ENCODE measurements at places on chromosomes 3 and 15.
A peak's percentile ranks its signal among the peaks of the same experiment; 100 is the strongest.

GRCh38 chr3:124699686-124700396, 30.4 kb upstream of the UMPS start:
- no peak for DNase-seq

- DNase-seq: no peak
These were observed 6.8 kb upstream of the ADAMTS17 start for GRCh38 chr15:100348578-100348977.

- no peak for DNase-seq
These were observed 551.6 kb downstream of the ZIC1 start for GRCh38 chr3:147960786-147961185.

DNA sequence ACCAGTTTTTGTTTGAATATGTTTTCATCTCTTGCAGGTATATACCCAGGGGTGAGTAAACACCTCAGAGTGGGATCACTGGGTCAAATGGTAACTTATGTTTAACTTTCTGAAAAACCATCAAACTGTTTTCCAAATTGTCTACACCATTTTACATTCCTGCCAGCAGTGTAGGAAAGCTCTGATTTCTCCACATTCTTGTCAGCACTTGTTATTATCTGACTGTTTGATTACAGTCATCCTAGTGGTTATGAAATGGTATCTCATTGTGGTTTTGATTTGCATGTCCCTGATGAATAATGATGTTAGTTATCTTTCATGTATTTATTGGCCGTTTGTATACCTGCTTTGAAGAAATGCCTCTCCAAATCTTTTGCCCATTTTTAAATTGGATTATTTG, 13.8 kb downstream of the FSD2 start:
- DNase-seq: no peak

- peak; percentile 24 for DNase-seq
These were observed 80.8 kb downstream of the KCNH8 start for GRCh38 chr3:19229086-19229485.

- peak; percentile 70 for DNase-seq
These were observed 16.8 kb downstream of the RPUSD3 start for GRCh38 chr3:9826815-9827573.

GRCh38 chr3:102790747-102791325, 356.0 kb downstream of the ZPLD1 start:
- no peak for DNase-seq

GRCh38 chr15:69988541-69989225, 109.0 kb downstream of the TLE3 start:
- DNase-seq: no peak

DNA sequence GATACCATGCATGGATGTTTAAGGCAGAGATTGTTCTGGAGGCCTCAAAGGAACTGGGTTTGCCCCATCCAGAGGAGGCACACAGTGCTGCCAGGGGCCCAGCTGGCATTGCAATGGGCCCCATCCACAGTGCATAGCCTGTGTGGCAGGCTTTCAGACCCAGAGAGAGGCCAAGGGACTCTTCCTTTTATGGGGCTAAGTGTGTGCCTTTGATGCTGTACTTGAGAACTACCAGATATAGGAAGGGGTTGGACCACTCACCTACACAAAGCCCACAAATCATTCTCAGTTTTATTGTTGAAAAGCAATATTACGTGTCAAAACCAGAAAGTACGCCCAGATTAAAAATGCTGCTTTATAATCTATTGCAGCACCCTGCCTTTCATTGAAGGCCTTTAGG, 134.9 kb downstream of the EPHB1 start:
- DNase-seq: no peak

DNA sequence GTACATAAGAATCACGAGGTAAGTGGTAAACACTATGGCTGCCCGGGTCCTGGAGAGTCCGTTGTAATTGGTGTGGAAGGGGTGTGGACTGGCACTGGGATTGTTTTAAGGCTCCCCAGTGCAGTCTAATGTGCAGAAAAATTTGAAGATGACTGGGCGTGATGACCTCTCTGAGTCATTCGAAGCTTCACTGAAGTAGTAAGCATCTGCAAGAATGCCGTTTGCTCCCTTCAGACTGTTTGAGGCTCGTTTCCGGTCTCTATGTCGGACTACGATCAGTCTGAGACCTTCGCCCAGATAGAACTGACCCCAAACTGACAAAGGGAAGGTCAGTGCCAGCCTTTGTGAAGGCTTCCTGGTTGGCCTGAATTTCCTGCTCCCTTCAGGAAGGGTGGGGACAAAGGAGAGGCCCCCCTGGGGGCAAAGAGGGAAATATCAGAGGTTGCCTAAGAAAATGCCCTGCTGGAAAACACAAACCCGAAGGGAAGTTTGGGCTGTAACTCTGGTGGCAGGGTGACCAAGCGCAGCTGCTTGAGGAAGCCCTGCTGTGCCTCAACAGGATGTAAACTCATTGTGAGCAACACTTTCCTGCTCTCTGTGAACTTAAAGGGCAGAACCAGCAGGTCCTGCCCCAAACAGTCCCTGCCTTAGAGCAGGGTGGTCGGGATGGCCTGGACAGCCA, 34.6 kb downstream of the BTD start:
- peak; percentile 18 for DNase-seq

- DNase-seq: no peak
These were observed 81.4 kb downstream of the TM4SF4 start for GRCh38 chr3:149555927-149556326.

DNA sequence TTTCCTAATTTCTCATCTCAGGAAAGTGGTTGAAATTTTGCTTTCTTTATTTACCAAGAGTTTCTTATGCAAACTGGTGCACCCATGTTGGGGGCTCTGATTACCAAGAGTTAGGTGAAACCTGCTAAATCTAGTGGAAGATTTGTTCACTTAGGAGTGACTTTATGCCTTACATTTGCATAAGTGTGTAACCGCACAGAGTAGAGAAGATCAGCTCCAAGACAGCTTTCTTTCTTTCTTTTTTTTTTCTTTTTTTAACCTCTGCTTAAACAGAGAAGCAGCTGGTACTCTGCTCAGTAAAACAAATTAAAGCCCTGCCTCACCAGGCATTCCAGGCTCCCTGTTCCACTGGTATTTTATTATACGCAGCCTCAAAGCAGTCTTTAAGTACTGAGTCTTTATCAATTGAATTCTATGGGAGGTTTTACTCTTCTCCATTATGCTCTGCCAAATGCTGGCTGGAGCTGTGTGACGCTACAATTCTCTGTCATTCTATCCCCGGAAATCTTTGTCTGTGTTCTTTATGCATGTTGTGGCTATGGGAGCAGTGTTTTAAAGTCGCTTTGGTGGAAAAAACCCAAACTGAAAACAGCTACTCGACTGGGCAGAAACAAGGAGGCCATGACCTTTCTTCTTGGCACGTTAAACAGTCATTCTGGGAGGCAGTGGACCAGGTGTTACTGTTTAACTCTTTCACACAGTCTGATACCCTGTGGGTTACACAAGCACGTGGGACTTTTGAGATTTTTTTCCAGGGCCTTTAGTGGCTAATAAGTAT, 55.2 kb upstream of the GBE1 start:
- no peak for DNase-seq

DNA sequence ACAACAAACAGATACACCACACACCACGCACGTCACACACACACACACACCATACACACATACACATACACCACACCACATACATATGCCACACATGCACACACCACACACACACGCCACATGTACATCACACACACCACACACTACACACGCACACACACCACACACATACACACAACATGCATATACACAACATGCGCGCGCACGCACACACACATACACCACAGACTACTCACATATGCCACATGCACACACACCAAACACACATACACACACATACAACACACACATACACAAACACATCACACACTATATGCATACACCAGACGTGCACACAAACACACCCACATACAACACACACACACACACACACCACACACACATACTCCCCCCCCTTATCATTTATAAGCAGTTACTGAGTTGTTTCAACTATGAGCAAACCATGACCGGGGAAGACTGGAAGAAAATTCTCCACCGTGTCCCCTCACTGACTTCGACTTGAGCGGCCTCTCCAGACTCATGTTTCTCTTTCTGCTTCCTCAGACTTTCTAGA, 126.7 kb upstream of the IQSEC1 start:
- DNase-seq: no peak

DNA sequence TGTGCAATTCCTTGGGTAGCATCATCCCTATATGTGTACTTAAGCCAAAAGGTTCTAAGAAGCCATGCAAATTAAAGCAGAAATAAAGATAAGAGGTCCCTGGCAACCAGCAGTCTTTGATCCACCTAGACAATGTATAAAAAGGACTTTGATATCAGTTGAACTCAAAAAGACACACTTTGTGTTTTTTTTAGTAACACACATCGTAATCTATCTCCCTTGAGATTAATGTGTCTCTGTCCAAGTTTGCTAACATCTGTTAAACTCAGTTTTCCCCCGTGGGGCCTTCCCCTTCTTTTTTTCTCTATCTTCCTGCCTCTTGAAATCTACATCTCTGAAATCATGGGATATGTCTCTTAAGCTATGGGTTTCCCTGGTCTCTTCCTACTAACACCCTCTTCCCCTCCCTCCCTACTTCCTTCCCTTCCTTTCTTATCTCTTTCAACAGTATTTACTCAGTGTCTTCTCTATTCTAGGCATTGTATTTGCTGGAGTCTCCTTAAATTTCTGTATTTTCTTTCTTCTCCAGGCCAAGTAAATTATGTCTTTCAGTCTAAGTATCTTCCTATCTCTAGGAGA, 27.7 kb downstream of the ALDH1A2 start:
- no peak for DNase-seq

DNA sequence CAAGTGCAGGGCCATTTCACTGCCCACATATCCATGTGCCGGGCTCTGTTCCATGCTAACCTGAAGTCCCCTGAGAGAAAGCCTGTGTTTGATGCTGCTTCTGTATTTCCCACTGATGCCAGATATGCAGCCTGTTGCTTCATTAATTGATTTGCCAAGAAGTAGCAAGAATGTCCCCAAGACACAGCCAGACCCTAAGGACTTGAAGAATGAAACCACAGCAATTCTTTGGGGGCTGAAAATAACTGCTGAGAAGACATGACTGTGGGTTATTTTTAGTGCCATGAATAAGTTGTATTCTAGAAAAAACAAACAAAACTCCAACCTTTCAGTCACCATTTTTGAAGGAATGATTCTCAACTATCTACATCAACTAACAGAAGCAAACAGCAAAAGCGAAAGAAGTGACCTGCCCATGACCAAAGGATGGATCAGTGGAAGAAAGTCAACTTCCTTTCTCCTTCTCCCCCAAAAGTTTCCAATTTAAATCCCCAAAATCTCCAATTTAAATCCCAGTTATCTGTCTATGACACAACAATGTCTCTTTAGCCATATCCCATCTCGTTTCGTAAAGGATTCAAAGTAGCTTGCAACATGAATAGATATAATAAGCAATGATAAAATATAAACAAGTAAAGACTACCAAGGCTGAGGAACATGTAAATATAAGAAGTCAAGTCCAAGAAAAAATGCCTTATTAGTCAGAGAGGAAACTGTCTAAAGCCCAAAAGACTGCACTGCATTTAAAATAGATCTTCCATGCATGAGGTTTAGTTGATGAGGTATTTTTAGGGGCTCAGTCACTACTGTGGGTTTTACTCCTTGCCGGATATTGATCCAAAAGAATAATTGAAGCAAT, 226.8 kb downstream of the DTWD1 start:
- DNase-seq: no peak

DNA sequence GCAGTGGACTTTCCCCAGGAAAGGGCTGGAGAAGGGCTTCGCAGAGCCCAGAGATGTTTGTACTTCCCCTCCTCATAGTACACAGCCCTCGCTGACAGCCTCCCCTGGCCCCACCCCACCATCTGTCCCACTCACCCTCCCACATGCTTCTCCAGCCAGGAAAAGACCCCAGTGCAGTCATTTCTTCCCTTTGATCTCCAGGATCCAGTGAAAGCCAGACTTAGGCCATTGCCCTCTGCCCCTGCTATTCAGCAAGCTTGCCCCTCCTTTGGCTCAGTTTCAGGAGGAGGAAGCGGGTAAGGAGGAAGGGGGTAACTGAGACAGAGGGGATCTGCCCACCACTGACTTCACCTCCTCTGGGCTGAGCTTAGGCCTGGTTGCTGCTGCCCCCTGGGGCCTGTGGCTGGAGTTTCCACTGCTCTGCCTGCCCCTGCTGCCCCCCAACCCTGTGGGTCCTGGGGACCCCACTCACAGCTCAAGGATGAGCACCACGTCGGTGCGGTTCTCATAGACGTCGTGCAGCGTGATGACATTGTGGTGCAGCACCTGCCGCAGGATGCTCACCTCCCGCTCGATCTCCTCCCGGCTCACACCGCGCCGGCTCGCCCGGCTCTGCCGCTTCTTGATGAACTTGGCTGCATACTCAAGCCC, 63.1 kb downstream of the DAPK2 start:
- DNase-seq: peak; percentile 64

GRCh38 chr15:89308236-89308635, 26.4 kb downstream of the POLG start:
- no peak for DNase-seq

DNA sequence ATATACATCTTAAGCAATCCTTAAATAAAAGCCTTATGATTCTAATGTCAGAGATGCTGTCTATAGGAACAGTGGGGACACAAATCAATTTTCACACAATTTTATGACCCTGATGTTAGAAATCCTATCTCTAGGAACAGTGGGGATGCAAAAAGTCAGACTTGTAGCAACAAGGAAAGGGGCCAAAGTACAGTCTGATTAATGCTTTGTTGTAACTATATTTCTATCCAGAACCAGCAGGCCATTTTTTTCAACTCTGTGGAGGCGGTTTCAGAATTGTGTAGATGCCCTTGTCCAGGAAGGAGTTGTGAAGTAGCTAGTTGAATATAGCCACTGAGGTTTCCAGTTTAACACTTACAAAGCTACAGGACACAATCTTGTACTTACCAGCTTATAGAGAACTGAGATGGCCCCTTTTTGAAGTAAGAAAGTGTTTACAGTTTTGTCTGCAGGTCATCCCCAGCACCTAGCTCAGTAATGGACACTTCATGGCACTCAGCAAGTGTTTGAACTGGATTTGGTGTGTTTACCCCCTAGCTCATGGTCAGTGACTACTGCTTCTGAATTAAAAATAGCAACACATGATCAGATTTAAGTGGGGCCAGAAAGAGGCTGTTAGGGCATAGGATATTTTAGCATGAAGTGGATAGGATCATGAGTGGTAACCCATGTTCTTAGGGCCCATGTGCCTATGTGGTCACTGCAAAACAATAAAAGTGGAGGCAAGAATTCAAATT, 54.3 kb downstream of the RAB7A start:
- no peak for DNase-seq

DNA sequence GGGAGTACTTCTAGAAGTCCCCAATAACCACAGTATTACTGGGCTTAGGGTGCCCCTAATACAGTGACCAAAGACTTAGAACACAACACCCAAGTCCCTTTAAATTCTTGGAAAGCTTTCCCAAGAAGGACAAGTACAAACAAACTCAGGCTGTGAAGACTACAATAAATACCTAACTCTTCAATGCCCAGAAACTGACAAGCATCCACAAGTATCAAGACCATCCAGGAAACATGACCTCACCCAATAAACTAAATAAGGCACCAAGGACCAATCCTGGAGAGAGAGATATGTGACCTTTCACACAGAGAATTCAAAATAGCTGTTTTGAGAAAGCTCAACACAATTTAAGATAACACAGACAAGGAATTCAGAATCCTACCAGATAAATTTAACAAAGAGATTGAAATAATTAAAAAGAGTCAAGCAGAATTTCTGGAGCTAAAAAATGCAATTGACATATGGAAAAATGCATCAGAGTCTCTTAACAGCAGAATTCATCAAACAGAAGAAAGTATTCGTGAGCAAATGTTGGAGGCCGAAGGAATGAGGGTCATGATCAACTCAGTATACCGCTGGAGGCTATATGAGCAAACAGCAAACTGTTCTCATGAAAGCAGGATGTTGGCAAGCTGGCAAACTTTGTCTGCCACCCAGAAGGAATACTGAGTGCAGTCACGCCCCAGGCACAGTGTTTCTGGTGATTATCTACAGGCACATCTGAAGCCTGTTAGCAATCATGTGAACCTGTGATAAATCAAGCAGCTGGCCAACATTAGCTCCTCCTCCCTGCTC, 87.0 kb upstream of the NECTIN3 start:
- DNase-seq: no peak

Data from hematopoietic multipotent progenitor cell treated with erythropoietin and hydrocortisone succinate and interleukin-3 and kit ligand, for 4 days (in vitro differentiated cells).